ENCODE measurements at places on chromosomes 4 and X.
A peak's percentile ranks its signal among the peaks of the same experiment; 100 is the strongest.

DNA sequence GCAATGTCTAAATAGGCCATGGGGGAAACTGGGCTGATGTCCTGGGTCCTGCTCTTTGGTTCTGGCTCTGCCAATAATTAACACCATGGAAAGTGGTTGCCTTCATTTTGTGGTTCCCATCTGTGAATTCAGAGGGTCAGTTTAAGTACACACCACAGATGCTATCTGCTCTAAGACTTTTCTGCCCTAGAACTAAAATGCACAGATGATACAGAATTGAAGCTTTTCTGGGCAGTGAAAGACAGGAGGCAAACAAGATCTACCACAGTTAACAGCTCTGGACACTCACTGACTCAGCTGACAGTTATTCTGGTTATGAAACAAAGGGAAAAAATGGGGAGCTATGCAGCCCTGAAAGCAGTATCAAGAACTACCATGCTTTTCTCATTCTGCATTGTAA is 37.3 kb downstream of the APBB2 start:
- DNase-seq: no peak

- DNase-seq: no peak
These were observed 2.6 kb downstream of the CDKL5 start for GRCh38 chrX:18428006-18428405.

- DNase-seq: no peak
These were observed 669.8 kb downstream of the IQCM start for GRCh38 chr4:149145803-149146202.

GRCh38 chrX:72308566-72309296 is 3.0 kb upstream of the CITED1 start:
- peak; percentile 5 for DNase-seq
